ENCODE measurements at places on chromosomes 16 and 17.

- no peak for DNase-seq
These were observed 423.5 kb downstream of the MAF start for GRCh38 chr16:79177018-79177417.

GRCh38 chr17:19507775-19508576, 25.7 kb upstream of the SLC47A1 start:
- DNase-seq, result peak; percentile 75

DNA sequence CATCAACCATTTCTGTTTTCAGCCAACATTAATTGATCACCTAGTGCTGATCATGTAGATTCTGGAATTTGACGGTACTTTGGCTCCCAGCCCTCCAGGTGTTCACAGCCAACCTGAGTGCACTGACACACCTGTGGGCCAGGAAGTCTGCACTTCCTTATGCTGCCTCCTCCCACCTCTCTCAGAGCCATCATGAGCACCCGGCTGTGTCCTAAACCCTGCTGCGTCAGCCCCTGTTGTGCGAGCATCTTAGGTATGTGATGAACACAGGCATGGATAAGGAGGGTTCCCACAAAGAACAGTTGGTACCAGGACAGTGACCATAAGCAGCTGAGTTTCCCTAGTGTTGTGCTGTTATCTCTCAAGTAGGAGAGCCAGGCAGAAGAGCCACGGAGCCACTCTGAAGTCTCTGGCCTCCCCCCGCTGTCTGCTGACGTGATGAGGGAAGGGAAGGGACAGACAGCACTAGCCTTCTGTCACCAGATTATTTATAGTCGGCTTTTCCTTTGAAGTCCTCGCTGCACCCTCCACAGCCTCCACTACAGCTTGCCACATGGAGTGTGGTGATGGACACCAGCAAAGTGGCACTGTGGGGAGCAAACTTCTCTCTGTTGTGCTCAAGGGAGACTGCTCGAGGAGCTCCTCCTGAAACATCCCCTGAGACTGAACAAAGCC, 162.8 kb upstream of the ANKFN1 start:
- DNase-seq, result no peak

GRCh38 chr17:44297975-44298374, 10.4 kb upstream of the RUNDC3A start:
- no peak for DNase-seq

DNA sequence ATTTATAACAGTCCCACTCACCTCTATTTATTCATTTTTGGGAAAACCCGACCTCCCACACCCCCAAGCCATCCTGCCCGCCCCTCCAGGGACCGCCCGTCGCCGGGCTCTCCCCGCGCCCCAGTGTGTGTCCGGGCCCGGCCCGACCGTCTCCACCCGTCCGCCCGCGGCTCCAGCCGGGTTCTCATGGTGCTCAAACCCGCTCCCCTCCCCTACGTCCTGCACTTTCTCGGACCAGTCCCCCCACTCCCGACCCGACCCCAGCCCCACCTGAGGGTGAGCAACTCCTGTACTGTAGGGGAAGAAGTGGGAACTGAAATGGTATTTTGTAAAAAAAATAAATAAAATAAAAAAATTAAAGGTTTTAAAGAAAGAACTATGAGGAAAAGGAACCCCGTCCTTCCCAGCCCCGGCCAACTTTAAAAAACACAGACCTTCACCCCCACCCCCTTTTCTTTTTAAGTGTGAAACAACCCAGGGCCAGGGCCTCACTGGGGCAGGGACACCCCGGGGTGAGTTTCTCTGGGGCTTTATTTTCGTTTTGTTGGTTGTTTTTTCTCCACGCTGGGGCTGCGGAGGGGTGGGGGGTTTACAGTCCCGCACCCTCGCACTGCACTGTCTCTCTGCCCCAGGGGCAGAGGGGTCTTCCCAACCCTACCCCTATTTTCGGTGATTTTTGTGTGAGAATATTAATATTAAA, 638 bp upstream of the TMEM88 start:
- DNase-seq, result no peak

DNA sequence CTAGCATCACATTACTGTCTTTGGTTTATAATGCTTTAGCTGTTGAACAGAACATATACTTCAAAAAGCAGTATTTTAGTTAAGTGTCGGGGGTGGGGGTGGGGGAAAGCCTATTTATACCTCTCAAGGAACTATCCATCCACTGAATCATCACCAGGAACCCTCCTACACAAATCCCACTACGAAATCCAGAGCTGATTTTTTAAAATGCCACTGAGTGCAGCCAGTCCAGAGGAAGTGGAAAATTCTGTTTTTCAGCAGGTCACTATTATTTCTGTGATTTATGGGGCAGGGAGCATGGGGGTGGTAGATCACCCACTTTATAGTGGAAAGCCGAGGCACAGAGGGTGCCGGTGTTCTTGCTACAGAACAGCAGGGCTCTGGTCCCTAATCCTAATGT, 284.1 kb downstream of the SOX9 start:
- no peak for DNase-seq

DNA sequence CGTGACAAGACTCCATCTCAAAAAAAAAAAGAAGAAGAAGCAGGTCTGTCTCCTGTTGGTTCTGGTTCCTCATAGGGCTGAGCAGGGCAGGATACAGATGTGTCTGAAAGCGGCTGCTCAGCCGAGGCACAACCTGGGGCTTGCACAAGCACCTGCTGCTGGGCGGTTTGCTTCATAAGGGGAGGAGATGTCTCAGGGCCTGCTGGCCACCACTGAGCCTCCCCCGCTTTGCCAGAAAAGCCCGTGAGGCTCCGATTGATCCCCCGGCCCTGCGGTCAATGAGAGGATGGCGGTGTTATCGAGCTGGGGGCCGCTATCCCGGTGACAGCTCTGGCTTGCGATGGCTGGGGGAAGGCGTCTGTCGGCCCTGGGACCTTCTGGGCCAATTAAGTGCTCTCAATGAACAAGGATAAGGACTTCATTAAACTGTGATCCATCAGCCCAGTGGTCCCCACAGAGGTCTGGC, 162.0 kb downstream of the SDK2 start:
- no peak for DNase-seq

DNA sequence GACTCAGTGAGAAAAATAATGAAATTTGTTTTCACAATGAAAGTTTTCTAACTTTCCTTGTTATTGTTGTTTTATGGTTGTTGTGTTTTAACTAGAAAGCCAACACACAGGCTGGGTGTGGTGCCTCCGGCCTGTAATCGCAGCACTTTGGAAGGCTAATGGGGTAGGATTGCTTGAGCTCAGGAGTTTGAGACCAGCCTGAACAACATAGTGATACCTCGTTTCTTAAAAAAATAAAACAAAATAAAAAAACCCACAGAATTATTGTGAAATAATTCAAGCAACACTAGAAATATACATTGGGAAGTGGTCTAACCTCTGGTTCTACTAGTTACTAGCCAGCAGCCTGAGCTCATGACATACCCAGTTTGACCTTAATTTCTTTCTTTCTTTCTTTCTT, 630 bp downstream of the MILR1 start:
- DNase-seq, result no peak

DNA sequence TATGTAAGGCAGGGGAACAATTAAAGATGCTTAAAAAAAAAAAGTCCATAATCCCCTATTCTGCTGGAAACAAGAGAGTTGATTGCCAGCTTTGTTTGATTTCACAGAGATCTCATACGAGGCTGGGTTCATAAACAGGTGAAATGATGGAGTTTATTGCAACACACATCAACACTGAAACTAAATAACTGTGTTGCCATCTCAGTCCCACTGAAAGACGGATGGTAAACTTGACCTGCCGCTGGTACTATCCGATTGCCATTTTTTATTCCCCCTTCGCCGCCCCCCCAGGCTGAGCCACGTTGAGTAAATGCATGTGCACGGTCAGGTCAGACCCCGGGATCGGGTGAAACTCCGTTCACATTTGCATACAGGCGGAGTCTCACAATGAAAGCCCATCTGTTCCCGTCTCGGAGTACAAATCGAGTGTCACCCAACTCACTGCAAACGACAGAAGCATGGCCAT, 119.2 kb downstream of the SKAP1 start:
- no peak for DNase-seq

DNA sequence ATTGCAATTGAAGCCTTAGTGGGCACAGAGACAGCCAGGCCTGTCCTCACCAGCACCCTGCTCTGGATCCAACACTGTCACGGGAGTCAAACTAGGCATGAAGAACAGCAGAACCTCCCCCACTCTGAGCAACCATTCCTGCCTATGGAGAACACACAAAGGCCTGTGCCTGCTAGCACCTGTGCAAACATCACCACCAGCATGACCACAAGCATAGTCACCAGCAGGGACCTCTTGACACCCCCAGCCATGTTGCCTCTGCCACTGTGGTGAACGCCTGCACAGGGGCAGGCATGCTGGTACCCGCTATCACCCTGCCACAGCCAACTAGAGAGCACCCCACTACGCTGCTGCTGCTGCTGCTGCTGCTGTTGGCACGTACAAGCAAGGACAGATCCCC, 51.7 kb downstream of the CMC2 start:
- DNase-seq, result no peak

DNA sequence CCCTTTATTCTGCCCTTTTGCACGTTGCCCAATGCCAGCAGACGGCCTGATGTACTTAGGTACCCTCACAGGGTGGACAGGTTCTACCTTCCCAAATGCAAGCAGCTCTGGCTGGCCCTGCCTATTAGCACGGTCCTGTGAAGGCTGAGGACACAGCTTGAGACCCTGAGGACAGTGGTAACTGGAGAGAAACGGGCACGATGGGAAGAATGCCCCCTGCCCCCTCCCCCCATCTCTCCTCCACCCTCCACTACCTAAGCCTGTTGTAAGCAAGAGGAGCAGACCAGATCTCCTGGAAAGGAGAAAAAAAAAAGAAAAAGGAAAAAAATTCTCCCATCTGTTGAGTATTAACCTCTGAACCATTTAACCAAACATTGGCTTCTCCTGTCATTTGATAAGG, 34.1 kb downstream of the MEOX1 start:
- no peak for DNase-seq

DNA sequence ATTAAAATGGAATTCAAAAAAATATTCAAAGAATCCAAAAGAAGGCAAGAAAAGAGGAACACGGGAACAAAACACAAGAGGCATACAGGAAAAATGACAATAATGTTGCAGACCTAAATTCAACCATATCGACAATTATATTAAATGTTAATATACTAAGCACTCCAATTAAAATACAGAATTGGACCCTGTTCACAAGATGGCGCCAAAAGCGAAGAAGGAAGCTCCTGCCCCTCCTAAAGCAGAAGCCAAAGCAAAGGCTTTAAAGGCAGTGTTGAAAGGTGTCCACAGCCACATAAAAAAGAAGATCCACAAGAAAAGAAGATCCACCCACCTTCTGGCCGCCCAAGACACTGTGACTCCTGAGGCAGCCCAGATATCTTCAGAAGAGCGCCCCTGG, 6.3 kb upstream of the XAF1 start:
- no peak for DNase-seq
